LHCN-M2 (cell line): ENCODE measurements at places on chromosomes 4 and X. TPM values are rescaled to one million over a fixed set of nuclear protein-coding genes. Genes with fewer than 3 reads are reported as not detected.

The NDST3 gene
- total RNA-seq = not detected in 2 replicates

The ASB9 gene
- 2.1 and 4.2 TPM in 2 replicates for total RNA-seq

The UCHL1 gene
- total RNA-seq = 222 and 281 TPM in 2 replicates

The PRRG1 gene
- 16.6 and 17.6 TPM in 2 replicates for total RNA-seq

The TFE3 gene
- total RNA-seq = 58.9 and 61.5 TPM in 2 replicates

The CYTL1 gene
- total RNA-seq = not detected in 2 replicates

The ATP1B4 gene
- not detected in 2 replicates for total RNA-seq

The GPR82 gene
- not detected in 2 replicates for total RNA-seq

The BLTP1 gene
- total RNA-seq = 43.2 and 48.0 TPM in 2 replicates

The MAP3K15 gene
- total RNA-seq = not detected in 2 replicates

The MFAP3L gene
- total RNA-seq = 9.1 and 10.2 TPM in 2 replicates

The NHSL2 gene
- 0.06 and 0.23 TPM in 2 replicates for total RNA-seq

DNA sequence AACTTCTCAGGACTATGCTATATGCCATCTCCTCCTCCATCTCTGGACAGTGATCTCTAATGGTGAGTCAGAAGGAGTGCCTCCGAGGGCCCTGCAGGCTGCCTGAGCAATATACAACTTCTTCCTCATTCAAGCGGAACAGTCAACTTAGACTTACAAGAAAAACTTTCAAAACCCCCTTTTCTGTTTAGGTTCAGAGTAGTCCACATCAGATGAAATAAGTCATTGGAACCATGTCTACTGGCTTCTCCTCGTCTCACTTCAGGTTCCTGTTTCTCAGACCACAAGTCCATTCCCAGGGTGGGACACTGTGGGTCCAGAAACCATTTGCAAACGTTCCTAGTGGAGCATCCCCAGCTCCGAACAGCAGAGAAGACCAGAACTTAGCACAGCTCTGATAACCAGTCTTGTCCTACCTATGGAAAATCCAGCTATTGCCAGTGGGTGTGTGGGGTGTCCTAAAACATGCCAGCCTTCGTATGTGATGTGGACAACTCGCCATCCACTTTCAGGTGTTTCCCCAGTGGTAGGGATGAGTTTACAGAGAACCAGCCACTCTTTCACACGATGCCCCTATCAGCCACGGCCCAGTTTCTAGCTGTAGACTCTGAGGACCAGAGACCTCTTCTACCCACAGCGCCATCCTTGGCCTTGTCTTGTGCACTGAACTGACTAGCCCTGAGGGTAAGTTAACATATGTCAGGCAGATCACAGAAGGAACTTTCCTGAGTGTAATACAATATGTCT, 32.7 kb upstream of the NKRF start:
- DNase-seq = no peak

- peak; percentile 50 for DNase-seq
Measured at GRCh38 chr4:167966143-167966542, 126.2 kb upstream of the ANXA10 start.

- DNase-seq = no peak
Measured at GRCh38 chr4:52051615-52052474, 741 bp downstream of the SPATA18 start.

DNA sequence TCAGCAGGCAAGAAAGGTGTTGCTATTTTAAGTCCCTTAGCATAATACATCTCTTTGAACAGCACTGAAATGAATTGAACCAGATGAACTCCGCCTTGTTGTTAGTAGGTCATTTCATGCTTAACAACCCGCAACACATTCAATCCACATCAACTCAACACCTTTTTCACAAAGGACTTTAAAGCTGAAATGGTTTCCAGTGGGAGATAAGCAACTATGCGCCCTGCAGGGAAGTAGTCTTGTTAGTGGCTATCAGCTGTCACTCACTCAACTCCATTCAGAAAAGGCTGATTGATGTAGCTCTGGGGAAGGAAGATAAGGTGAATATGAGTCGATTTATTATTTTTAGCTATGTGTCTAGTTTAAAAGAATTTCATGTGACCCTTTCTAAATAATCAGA, 46.0 kb downstream of the ATP8A1 start:
- no peak for DNase-seq

DNA sequence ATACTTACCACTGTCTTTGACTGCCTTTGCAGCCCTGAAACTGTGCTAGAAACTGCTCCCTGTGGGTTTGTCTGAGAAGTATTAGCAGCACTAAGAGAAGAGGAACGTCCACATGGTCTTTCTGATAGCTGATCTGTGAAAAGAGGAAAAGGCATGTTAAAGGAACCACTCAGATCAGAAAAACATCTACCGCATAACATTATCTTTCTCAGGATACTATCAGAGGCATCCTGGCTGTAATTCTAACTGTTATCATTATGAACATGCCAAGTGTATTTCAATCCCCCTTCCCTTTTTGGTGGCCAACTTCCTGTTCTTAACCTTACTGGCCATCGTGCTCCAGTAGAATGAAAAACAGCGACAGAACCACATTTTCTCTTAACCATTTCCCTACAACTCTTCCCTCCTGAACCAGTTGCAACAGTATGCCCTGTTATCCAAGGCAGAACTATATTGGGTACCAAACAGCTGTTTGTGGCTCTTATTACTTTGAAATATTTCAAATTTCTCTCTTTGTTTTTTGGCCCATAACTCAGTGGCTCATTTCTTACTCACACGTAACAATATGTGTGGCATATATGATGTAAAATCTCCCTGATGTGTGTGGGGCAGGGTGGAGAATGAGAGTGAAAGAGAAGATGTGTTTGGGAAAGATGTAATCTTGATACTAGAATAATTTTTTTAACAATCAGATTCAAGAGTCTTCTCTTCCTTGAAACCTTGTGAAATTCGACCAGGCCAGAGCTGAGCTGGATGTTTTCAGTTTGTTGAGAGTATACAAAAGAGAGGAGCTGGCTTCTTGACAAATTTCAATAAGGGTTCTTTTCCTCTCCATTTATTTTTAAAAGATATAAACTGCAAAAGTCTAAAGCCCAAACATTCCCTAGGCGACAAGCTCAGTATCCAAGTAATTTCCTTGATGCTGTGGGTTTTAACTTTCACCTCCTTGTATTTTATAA, 35.2 kb downstream of the ARHGEF6 start:
- peak; percentile 59 for DNase-seq

GRCh38 chrX:145865082-145865481, 47.5 kb downstream of the SLITRK2 start:
- DNase-seq = no peak

DNA sequence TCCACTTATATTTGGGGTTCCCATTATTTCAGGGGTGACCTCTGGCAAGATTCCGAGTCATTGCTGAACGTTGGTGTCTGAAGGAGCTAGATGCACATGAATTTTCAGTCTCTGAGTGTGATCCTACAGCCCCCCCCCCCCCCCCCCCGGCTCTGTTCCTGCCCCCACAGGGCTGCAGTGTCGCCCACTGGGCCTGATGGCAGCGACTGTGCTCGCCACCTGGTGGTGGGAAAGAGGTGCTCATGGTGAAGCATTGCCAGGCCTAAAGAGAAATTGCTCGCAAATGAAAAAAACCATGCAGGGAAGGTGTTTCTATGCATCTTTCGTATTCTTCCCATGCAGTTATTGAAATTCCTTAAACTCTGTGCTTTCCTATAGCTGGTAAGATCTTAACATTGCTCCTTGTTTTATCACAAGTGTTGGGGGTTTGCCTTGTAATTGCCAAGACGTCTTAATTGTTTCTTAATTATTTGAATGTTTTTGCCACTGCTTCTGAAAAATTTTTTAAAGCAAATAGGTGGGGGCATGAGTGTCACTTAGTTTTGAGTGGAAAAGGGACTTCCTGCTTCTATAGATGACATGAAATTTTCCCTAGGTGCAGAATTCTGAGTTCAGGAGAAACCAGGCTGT, 63.2 kb downstream of the CLDN22 start:
- DNase-seq = peak; percentile 44

DNA sequence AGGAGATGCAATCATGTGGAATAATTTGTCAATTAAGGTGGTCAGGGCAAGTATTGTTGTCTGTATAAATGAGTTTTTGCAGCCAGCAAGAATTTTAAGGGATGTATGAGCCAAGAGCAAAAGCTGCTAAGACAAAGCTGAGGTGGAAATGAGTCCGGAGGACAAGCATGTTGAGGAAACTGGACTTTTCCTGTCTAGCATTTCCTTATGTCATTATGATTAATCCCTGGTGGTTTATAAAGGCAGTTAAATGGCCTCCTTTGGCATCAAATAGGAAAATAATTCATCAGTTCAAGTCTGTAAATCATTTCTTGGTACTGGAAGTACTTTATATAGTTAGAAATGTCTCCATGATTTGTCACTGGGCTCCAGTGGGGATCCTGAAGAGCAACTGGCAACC, 61.6 kb upstream of the TEX13A start:
- DNase-seq = peak; percentile 4

DNA sequence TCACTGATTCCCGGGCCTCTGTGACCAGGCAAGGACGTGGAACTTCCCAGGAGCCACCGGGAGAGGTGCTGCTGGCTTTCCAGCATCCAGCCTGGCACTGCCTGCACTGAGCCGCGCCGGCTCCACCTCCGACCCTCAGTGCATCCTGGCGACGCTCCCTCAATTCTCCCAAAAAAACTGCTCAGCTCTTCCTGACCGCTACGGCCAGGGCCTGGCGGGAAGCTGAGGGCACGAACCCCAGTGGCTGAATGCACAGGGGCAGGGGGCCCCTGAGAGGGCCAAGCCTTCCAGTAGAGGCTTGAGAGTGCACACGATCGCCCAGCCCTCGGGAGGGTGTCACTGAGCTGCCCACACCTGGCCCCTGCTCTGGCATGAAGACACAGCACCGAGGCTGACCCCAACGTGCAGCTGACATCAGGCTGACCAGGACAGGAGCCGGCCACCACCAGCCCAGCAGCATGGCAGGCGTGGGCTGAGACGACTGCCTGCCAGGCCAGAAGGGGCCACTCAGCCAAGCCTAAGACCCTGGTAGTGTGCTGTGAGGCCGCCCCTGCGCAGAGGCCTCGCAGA, 6.9 kb downstream of the CTBP1 start:
- no peak for DNase-seq

DNA sequence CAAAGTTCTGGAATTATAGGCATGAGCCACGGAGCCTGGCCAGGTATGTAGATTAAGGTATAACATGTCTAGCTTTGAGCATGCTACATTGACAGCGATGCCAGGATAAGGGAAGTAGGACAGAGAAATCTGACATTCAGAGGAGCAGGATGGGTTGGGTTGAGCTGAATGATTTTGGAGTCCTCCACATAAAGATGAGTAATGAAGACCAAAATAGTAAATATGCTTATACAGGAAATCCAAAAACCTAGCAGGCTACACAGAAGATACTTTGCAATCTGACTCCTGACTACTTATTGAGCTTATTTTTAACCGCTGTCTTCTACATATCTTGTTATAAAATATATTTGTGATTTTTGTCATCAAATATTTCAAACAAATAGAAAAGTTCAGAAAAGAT, 69.7 kb downstream of the PDGFC start:
- DNase-seq = peak; percentile 49

GRCh38 chr4:7652906-7653305, 218.2 kb upstream of the PSAPL1 start:
- no peak for DNase-seq

DNA sequence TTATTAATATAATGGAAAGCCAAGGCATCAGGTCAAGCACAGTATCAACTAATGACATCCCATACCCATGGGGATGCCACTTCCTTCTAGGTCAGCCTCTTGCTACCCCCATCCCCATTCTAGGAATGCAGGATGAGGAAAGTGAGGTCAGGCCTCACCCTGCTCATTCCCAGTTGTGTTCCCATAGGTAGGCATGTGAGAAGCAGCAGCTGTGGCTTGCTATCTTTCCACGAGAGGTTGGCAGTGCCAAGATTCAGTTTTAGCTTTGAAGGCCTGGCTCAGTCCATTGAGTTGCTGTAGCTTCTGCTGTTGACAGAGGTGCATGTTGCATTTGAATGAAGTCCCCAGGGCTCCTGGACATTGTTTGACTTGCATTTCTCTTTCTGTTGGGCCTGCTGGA, 15.5 kb downstream of the LONRF3 start:
- no peak for DNase-seq

DNA sequence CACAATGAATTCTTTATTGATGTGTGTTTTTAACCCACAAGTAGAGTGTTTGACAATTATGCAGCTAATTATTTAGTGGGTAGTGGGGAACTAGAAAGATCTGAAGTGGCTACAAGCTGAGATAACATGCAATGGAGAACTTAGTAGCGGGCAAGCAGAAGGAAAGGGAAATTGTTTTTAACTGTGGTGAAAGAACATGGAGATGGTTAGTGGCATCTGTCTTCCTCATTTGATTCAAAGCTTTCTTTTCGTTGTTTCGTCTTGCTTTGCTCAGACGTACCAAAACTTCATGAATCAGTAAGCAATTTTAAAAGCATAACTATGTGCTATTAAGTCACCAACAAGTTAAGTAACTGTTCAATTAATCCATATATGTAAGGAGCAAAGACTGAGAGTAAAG, 169.9 kb downstream of the BANK1 start:
- DNase-seq = no peak

- no peak for DNase-seq
Measured at GRCh38 chr4:174926958-174927357, 8.8 kb downstream of the ADAM29 start.

GRCh38 chr4:93072292-93072691, 756.3 kb upstream of the ATOH1 start:
- DNase-seq = no peak

- DNase-seq = no peak
Measured at GRCh38 chr4:168269896-168270295, 48.7 kb downstream of the DDX60 start.

- DNase-seq = peak; percentile 77
Measured at GRCh38 chr4:10701702-10702460, 17.3 kb upstream of the CLNK start.

GRCh38 chrX:123801901-123802300, 58.0 kb upstream of the XIAP start:
- no peak for DNase-seq

- peak; percentile 50 for DNase-seq
Measured at GRCh38 chr4:136412708-136413107, 1119.6 kb downstream of the PCDH18 start.

DNA sequence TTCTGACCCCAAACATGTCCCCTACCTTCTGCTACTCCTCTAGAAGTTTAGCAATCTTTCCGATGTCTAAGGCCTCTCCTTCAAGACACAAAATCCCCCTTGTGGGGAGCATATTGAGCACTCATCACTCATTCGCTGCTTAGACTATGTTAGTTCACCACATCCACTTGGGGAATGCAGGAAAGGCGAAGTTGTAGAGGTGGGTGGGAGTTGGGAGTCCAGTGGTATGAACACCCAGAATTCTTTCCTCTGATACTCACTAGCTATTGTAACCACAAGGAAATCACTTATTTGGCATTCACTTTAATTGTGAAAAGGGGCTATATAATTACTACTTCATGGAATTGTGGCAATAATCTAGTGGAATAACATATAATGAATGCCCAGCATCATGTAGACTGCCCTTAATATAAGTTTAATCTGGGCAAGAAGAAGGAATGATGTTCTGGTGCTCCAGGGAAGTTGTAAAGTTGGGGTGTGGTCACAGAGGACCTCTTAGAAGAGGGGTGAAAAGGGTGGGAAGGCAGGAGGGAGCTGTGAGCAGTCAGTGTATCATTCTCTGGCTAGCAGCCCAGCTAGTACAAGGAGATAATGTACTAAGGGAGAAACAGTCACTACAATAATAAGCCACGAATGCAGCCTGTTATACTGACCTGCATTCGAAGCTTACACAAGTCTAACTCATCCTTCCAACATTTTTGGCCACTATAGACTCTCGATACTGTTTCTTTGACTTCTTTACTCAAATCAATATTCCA, 468.2 kb upstream of the DIPK2B start:
- DNase-seq = peak; percentile 94

GRCh38 chrX:9466124-9466495, 1.3 kb downstream of the TBL1X start:
- peak; percentile 3 for DNase-seq

GRCh38 chr4:113556382-113557134, 205.0 kb downstream of the CAMK2D start:
- DNase-seq = no peak

- DNase-seq = no peak
Measured at GRCh38 chr4:187258651-187259401, 535.2 kb upstream of the FAT1 start.
